ENCODE measurements at places on chromosomes 3 and 15. TPM values are rescaled to one million over a fixed set of nuclear protein-coding genes. Genes with fewer than 3 reads are reported as not detected.

- DNase-seq = no peak
Measured at GRCh38 chr3:9172851-9173321, 76.6 kb downstream of the SRGAP3 start.

DNA sequence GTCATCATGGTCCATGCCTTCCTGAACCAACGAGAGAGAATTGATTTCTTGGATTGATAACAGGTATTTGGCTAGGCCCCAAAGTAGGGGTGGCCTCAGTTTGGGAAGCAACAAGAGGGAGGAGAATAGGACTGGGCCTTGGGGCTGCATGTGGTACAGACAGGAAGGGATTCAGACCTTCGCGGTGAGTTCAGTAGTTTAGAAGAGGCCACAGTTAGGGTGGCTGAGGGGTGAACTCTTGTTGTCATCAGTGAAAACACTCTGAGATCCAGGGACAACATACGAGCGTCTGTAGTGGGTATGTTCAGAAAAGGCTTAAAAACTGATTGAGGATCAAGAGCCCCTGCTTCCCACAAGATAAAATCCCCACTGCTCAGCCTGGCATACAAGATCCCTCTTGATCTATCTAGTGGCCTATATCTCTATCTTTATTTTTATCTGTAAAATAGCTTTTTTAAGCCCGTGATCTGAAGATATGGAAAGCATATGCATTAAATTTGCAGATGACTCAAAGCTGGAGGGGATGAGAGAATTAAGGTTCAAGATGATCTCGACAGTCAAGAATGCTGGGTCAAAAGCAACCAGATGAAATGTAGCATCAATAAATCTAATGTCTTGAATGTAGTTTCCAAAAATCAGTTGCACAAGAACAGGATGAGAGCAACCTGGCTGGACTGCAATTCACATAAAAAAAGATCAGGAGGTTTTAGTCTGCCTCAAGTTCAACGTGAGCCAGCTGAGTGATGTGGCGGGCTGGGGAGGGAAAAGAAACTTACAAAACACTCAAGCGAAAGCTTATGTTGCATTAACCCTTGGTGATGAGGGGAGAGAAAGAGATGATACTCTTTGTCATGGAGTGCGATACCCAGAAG lies 221.1 kb upstream of the TLE3 start:
- peak; percentile 46 for DNase-seq

NEIL1 gene
- 21.1 TPM for total RNA-seq

GRCh38 chr3:185084901-185085300 lies 68.0 kb downstream of the C3orf70 start:
- no peak for DNase-seq

NEDD4 gene
- total RNA-seq = 77.0 TPM

GRCh38 chr3:126124896-126125295 lies 41.0 kb upstream of the SLC41A3 start:
- DNase-seq = no peak

STX19 gene
- total RNA-seq = 0.16 TPM

DNA sequence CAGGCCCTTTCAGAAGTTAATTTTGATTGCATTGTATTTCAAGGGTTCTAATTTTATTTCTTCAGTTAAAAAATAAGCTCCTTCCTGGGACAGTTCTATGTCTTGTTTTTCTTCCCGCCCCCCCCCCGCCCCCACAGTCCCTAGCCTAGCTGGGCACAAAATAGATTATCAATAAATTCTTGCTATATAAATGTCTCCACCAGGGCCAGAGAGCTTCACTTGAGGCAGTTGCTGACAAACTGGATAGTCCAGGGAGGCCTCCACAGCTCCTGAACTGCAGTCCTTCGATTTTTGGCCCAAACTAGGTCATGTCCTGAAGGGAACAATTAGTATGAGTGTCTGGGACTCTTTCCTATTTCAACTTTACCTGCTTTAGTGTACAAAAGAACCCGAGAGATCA lies 9.9 kb upstream of the CSPG5 start:
- DNase-seq = no peak

AMT gene
- 19.0 TPM for total RNA-seq

DNA sequence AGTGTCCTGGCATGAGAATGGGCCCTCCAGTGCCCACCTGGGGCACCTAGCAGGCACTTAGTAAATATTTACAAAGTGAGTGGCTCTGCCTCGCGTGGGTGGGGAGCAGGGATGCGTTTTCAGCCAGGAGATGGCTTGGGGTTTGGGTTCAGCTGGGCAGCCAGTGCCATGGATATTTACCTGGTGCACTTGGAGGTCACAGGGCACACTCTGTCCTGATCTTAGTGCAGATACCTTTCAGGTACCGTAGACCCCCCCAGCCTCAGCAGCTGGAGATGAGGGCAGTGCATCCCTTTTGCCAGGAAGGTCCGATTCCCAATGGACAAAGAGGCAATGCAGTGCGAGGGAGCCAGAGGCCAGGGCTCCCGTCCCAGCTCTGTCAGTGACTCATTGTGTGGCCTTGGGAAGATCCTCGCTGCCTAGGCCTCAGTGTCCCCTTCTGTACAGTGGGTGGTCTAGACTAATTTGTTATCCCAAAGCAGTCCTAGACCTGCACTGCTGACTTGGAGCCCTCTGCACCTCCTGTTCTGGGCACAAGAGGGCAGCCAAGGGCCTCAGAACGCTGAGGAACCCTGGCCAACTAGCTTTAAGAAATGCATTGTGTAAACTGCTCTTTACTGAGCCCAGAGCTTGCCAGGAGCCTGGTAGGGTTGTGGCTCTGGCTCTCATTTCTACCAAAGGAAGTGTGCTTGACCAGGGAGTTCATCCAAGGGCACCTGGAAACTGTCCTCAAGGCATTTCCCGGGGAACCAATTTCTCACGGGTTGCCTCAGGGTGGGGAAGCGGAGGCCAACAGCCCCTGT lies 16.0 kb downstream of the HDAC11 start:
- DNase-seq = peak; percentile 90

SEMA3G gene
- 3.8 TPM for total RNA-seq

- DNase-seq = peak; percentile 35
Measured at GRCh38 chr3:23740517-23740965, 65.2 kb upstream of the UBE2E1 start.

DNA sequence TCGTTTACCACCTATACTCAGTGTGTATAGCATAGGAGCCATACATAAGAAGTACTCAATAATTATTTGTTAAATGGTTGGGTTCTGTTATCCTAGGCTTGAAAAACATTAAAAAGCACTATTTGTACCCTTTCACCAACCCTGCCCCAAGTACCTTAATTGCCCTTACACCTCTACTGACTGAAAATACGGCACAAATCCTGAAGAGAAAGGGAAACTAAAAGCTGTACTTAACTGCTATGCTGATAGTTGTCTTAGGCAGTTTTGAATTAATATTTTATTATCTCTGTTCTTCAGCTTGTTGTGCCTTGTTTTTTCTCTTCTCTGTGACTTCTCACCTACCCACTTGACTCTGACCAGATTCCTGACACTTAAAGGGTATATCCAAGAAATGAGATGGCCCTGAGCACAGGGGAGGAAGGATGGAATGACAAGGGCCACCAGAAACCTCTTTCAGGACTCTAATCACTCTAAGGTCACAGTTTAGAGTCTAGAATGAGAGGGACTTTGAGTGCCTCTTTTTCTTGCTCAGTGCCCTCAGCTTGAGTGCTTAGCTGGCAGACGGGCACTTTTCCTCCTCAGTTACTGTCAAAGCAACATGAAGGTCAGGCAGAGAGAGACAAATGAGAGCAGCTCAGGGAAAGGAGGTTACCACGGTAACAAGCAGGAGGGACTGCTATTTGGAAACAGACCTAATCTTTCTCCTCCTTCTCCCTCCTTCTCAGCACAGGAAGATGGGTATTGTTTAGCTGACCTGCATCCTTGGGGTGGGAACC lies 136.5 kb downstream of the ZNF609 start:
- peak; percentile 38 for DNase-seq

A4GNT gene
- total RNA-seq = 0.67 TPM

DNA sequence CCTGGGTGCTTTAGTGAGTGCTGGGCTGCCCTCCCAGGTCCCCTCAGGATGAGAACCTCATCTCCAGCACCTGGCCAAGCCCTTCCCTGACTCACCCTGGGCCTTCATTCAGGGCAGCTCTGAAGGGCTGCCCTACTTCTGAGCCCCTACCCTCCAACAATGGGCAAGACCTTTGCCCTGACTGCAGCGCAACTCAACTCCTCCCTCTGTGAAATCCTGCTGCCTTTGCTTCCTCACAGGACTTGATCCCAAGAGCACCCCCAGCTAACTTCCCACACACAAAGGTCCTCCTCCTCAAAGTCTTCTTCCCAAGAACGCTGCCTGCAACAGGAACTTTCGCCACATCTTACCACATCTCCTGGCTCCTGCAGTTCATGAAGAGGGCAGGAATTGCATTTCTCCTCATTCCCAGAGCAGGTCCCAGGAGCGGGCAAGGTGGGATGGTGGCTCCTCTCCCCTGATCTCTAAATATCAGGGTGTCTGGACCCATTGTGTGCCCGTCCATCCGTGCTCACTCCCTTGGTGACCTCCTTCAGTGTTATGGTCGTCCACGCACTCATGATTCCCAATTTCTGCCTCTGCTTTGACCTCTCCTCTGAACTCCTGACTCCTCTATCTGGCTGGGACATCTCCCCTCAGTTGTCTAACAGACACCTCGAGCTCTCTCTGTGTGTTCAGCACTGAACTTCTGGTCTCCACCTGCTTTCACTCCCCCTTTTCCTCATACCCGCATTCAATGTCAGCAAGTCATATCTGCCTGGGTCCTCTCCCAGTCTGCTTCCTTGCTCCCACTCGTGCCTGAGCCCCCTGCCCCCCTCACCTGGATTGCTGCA lies 4.5 kb upstream of the SSUH2 start:
- DNase-seq = no peak

DNA sequence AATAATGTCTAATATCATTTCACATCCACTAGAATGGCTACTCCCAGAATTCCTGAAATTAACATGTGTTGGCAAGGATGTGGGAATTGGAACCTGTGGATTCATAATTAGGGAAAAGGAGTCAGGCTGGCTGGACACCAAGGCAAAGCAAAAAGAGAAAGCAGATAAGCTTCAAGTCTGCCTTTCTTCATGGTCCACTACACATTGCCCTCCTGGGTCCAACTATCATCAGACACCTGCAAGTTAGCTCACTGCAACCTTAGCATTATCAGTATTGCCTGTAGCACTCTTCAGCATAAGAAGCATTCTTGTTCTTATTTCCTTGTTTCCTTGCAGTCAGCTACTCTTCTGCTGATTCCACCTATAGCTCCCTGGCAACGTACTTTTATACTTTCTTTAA lies 124.3 kb downstream of the ZNF280D start:
- DNase-seq = no peak

TNFAIP8L3 gene
- total RNA-seq = 1.7 TPM

DNA sequence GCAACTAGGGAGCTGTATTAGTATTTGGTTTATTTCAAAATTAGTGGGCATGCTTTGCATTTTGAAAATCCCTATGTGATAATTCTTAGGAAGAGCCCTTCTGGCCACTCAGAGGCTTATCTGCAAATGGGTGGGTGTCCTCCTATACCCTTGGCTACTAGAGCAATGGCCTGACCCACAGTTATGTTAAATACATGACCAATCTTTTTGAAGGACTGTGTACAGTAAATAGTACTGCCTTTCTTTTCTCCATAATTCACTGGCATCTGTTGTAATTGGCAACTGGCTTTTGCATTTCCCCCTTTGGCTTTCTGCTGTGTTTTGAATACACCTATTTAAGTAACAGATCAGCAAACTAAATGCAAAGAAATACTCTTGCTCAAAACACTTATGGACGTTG lies 175.4 kb downstream of the ANXA2 start:
- DNase-seq = no peak

- DNase-seq = peak; percentile 87
Measured at GRCh38 chr3:126679318-126679751, 24.4 kb upstream of the TXNRD3 start.

SLC12A1 gene
- not detected for total RNA-seq

BCHE gene
- total RNA-seq = 12.5 TPM

DNA sequence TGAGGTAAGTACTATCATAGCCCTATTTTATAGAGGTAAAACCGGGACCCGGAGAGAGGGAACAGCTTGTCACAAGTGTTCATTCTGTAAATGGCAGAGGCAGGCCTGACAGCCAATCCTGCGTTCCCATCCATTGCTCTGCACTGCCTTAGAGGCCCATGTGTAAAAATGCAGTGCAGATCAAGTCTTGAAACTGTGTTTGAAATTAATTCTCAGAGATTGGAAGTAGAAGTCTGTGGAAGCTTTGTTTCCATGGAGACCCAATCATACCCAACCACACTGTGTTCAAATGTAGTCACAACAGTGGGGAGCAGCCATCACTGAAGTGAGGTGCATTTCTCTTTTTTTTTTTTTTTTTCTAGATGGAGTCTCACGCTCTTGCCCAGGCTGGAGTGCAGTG lies 13.1 kb upstream of the DNASE1L3 start:
- DNase-seq = no peak

LMLN gene
- total RNA-seq = 2.6 TPM

DYNLT2B gene
- 7.0 TPM for total RNA-seq

CMTM8 gene
- total RNA-seq = 17.1 TPM

GRCh38 chr3:108106449-108106848 lies 15.6 kb upstream of the CD47 start:
- no peak for DNase-seq

DNA sequence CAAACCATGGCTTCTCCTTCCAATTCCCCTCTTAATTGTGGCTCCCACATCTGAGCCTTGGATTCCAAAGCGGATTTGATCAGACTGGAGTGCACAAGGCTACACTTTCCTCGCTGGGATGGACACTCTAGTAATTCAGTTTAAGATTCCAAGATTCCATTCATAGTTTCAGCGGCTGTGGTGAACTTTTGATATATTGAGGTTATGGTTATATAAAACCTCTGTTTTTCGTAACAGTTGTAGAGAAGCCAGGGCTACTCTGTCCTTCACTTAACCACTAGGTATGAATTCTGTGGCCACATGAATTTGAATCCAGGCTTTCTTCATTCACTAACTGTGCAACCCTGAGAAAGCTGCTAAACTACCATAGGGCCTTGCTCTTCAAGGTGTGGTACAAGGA lies 67.9 kb upstream of the KY start:
- DNase-seq = no peak

- no peak for DNase-seq
Measured at GRCh38 chr3:132623646-132624045, 26.6 kb downstream of the ACKR4 start.

CSPG5 gene
- 0.44 TPM for total RNA-seq

- no peak for DNase-seq
Measured at GRCh38 chr3:67067251-67067650, 69.1 kb downstream of the KBTBD8 start.

- no peak for DNase-seq
Measured at GRCh38 chr15:39180483-39180933, 400.4 kb upstream of the THBS1 start.

CSPG4 gene
- 6.4 TPM for total RNA-seq

DNA sequence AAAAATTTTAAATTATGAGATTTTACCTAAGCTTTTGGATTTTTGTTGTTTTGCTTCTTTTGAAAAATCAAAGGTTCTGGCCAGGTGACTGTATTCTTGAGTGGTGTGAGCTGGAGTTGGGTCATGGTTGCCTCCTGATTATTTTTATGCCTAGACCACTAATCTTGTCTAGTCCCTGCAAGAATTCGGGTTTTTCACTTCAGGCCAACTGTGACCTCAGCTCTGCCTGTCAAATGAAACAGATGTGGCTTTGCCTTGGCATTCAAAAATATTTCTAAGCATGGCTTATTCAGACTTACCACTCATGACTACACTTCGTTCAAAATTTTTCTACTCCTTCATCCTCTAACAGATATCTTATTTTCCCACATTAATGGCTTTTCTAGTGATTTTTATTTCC lies 25.4 kb upstream of the CDV3 start:
- DNase-seq = no peak

- DNase-seq = peak; percentile 47
Measured at GRCh38 chr15:101148881-101149664, 102.8 kb downstream of the CHSY1 start.

GRCh38 chr3:126353694-126354321 lies 3.4 kb downstream of the KLF15 start:
- no peak for DNase-seq
